Spinal cord (tissue), 10 donors: ENCODE measurements at places on chromosomes 7 and 10. TPM values are rescaled to one million over a fixed set of nuclear protein-coding genes. Genes with fewer than 3 reads are reported as not detected.

GRCh38 chr10:18450298-18450697 lies 201.1 kb downstream of the NSUN6 start:
- no peak overlapping the region for H3K27ac ChIP-seq
- no peak for DNase-seq
- peaks cover 11% of the 10 kb centered on the region for H3K4me1 ChIP-seq
- H3K4me3 ChIP-seq: no peak overlapping the region
- no peaks in the 10 kb centered on the region for H3K27me3 ChIP-seq
- H3K36me3 ChIP-seq: no peaks in the 10 kb centered on the region

Gene VCL
- total RNA-seq: 106 TPM

GRCh38 chr10:116886772-116887171 lies 37.5 kb downstream of the ENO4 start:
- no peaks in the 10 kb centered on the region for H3K27me3 ChIP-seq
- H3K4me1 ChIP-seq: no peaks in the 10 kb centered on the region
- H3K36me3 ChIP-seq: peaks cover 5% of the 10 kb centered on the region
- no peak for DNase-seq
- H3K27ac ChIP-seq: no peak overlapping the region
- H3K4me3 ChIP-seq: no peak overlapping the region

Gene ENTPD7
- 18.0 TPM for total RNA-seq

Gene MBLAC1
- 3.1 TPM for total RNA-seq

Gene HMX2
- total RNA-seq: not detected

Gene DDX50
- total RNA-seq: 51.8 TPM

Gene TAS2R3
- total RNA-seq: 5.7 TPM

Gene PRLHR
- 0.69 TPM for total RNA-seq

Gene NFE2L3
- 5.4 TPM for total RNA-seq

DNA sequence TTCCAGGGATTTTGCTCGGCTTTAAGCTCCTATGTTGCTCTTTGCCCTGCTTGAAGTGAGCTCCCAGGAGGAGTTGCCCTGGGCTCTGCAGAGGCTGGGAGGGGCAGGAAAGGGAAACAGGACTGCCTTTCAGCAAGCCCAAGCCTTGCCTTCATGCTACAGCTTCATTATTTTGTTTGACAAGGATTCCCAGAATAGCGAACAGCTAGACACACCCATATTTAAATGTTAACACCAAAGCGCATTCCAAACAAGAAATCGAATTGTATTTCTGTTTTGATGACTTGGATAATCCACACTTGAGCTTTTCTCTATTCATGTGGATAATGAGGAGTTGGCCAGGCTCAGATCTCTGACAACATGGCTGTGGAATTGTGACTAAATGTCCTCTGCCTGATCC lies 6.3 kb downstream of the KIAA1217 start:
- no peak for DNase-seq
- H3K4me1 ChIP-seq: peaks cover 9% of the 10 kb centered on the region
- no peaks in the 10 kb centered on the region for H3K36me3 ChIP-seq

DNA sequence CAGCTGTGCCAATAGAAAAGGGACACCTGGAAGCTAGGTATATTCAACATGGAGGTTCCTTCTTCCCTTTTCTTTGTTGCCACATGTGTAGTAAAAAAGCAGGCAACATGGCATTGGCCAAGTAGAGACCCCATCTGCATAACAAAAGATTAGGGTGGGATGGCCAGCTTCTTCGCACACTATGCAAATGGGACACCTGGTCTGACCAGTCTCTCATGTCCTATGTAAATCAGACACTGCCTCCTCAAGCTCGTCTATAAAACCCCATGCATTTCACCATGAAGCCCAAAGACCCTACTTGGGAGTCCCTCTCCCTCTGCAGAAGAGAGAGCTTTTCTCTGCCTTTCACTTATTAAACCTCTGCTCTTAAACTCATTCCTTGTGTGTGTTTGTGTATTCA lies 53.9 kb downstream of the MYL10 start:
- H3K4me1 ChIP-seq: no peaks in the 10 kb centered on the region
- no peak for DNase-seq
- H3K4me3 ChIP-seq: no peak overlapping the region

Gene PILRA
- 4.3 TPM for total RNA-seq

- no peaks in the 10 kb centered on the region for H3K36me3 ChIP-seq
- no peak overlapping the region for H3K27ac ChIP-seq
- H3K27me3 ChIP-seq: no peaks in the 10 kb centered on the region
- H3K4me1 ChIP-seq: no peaks in the 10 kb centered on the region
- H3K4me3 ChIP-seq: no peak overlapping the region
Measured at GRCh38 chr7:99824091-99824490, 3.7 kb upstream of the CYP3A43 start.

- DNase-seq: no peak
- H3K27ac ChIP-seq: no peak overlapping the region
- H3K4me1 ChIP-seq: peaks cover 2% of the 10 kb centered on the region
Measured at GRCh38 chr7:1598286-1598685, 28.5 kb upstream of the PSMG3 start.

DNA sequence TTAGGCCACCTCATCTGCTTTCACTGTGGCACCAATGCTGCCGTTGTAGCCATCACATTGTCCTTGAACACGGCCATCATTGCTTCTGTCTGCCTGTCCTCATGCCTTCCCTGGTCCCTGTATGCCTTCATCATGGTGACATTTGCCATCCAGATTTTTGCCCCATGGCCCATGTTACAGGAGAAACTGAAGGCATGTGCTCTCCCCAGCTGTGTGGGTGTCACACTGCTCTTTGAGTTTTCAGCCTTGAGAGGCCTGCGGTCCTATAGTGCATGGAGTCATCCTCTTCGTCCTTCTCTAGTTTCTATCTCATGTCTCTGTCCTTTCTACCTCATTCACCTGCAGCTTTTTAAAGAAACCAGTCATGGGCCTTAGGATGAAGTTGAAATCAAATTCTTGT lies 6.2 kb upstream of the SLC26A3 start:
- H3K27ac ChIP-seq: no peak overlapping the region
- H3K27me3 ChIP-seq: no peaks in the 10 kb centered on the region
- H3K4me1 ChIP-seq: no peaks in the 10 kb centered on the region
- H3K4me3 ChIP-seq: no peak overlapping the region
- H3K36me3 ChIP-seq: no peaks in the 10 kb centered on the region

DNA sequence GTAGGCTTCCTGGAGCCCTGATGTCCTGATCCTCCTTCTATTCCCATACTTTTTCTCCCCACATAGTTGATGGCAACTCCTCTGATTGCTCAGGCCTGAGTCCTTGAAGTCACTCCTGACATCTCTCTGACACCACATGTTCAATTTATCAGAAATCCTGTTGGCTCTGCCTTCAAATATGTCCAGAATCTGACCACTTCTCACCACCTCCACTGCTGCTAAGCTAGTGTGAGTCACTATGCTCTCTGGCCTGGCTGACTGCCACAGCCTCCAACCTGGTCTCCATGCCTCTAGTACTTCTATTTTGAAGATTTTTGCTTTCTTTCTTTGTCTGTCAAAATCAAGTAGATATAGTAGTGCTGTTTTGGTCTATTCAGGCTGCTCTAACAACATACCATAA lies 53.0 kb downstream of the TMEM229A start:
- H3K27ac ChIP-seq: no peak overlapping the region
- no peak overlapping the region for H3K4me3 ChIP-seq
- no peaks in the 10 kb centered on the region for H3K4me1 ChIP-seq
- H3K36me3 ChIP-seq: no peaks in the 10 kb centered on the region
- no peak for DNase-seq
- no peaks in the 10 kb centered on the region for H3K27me3 ChIP-seq

DNA sequence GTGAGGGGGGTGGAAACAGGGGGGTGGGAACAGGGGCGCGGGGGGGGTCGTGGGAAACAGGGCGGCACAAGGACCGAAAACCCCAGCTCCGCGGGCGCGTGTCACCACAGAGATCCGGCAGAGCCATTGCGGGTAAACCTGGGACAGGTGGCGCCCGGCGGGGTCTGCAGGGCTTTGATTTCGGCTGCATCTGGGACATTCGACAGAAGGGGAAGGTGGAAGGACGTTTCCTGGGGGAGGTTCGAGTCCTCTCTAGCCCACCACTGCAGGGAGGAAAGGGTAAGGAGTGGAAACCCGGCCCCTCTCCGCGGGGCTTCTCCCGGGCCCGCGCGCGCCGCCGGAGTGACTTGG lies 7.5 kb downstream of the NKX2-3 start:
- DNase-seq: no peak
- no peak overlapping the region for H3K4me3 ChIP-seq
- H3K27me3 ChIP-seq: peaks cover 96% of the 10 kb centered on the region

DNA sequence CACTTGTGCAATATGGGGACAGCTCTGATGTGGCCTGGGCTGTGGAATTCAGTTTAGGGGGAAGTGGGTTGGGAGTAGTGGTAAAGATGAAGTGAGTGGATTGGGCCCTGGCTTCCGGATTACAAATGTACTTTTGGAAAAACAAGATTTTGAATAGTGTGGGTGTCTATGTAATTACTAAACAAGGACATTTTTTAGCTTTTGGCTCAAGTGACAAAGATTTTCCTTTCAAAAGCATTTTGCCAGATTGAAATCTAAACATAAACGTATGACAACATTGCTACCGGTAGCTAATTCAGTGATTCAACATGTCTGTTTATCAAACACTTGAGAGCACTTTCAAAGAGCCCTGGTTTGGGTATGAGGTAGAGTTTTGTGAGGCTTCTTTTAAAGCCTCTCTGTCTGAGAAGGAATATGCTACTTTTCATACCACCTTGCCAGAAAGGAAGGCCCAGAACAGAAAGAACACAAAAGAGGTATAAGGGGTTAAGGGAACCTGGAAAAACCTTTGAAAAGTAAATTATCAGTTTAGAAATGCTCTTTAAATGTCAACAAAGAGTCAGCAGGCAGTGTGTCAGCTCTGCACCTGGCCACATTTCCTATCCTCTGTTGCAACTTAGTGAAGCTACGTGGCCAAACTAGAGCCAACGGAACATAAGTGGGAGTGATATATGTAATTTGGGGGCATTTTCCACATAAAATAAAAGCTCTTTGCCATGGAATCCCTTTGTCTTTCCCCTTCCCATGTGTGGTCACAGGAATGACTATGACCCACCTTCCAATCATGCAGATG lies 516.1 kb downstream of the NRG3 start:
- H3K4me3 ChIP-seq: no peak overlapping the region
- H3K36me3 ChIP-seq: no peaks in the 10 kb centered on the region
- no peak overlapping the region for H3K27ac ChIP-seq
- no peak for DNase-seq
- H3K27me3 ChIP-seq: no peaks in the 10 kb centered on the region

DNA sequence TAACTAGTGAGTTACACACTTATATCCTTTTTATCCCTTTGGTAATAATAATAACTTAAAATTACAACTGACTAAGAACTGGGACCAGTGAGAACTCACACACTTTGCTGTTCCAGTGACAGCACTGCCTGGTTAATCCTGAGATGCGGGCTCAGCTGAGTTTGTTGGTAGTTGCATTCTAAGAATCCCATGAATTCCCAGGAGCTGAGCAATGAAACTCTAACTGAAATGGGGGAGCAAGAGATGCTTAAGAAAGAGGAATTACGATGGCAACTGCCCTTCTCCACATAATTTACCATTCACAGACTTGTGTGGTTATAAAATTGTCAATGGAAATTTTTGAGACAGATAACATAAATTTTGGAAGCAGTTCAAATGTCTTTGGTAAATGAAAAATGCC lies 659.4 kb downstream of the MAGI2 start:
- no peak for DNase-seq
- H3K4me3 ChIP-seq: no peak overlapping the region
- no peaks in the 10 kb centered on the region for H3K4me1 ChIP-seq
- H3K27ac ChIP-seq: no peak overlapping the region

DNA sequence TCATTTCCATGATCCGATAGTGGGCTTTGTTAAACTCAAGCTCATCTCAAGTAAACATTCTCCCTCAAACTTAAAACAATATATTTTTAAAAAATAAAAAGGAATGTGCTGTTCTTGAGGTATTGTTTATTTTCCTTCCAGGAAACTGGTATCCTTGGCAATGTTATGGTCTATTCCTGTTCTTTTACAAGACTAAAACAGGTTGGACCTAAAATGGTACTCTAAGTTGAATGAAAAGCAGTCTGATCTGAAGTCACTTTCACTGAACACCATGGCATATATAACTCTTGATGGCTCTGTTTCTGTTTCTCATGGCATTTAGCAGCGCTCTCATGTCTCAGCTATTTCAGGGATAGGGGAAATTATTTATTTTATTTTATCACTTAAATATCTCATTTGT lies 70.1 kb downstream of the PODXL start:
- no peak overlapping the region for H3K4me3 ChIP-seq
- no peak overlapping the region for H3K27ac ChIP-seq
- H3K4me1 ChIP-seq: no peaks in the 10 kb centered on the region
- H3K36me3 ChIP-seq: no peaks in the 10 kb centered on the region
- no peaks in the 10 kb centered on the region for H3K27me3 ChIP-seq

- no peaks in the 10 kb centered on the region for H3K36me3 ChIP-seq
- H3K4me3 ChIP-seq: no peak overlapping the region
- no peaks in the 10 kb centered on the region for H3K27me3 ChIP-seq
- peaks cover 5% of the 10 kb centered on the region for H3K4me1 ChIP-seq
- H3K27ac ChIP-seq: no peak overlapping the region
Measured at GRCh38 chr7:85736085-85736484, 549.2 kb upstream of the SEMA3D start.

Gene MRC1
- total RNA-seq: 23.1 TPM

DNA sequence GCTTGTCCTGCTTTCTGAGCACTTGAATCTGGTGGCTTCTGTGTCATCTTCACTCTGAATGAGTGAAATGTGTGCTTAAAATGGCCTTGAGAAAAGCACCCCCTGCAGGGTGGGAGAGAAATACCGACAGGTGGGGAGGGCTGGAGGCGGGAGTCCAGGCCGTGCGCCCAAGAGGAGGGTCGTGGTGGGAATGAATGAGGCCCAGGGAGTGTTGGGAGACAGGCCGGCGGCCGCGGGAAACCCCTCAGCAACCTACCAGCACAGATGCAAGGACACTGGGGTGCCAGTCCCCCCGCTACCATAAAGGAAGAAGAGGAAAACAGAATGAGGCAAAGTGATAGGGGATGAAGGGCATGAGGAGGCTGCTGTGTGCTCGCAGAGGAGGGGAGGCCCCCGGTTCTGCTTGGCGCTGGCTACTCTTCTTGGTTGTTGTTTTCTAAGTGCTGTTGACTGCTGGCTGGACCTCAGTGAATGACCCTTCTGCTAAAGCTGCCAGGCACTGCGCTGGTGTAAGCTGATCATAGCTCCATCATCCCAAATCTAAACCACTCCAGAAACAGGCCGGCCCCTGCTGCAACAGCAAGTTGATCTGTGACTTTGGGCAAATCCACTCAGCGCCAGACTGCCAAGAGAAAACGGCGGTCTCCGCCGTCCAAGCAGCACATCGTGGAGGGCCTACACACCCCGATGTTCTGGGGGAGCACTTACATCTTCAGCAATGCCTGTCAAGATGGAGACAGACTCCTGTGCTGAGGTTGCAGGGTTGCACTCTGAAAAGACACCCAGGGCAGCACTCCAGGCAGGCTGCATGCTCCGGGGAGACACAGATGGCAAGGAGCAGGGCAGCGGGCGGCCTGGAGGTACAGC lies 378.5 kb downstream of the DNAJB6 start:
- peaks cover 4% of the 10 kb centered on the region for H3K4me1 ChIP-seq
- H3K4me3 ChIP-seq: no peak overlapping the region
- H3K36me3 ChIP-seq: peaks cover 15% of the 10 kb centered on the region
- no peak for DNase-seq
- H3K27me3 ChIP-seq: no peaks in the 10 kb centered on the region
- H3K27ac ChIP-seq: no peak overlapping the region
